PC-9 (cell line): ENCODE measurements at places on chromosomes 7 and 10. TPM values are rescaled to one million over a fixed set of nuclear protein-coding genes. Genes with fewer than 3 reads are reported as not detected.

CDHR3 gene
- total RNA-seq: 8.7 and 12.1 TPM in 2 replicates

DNA sequence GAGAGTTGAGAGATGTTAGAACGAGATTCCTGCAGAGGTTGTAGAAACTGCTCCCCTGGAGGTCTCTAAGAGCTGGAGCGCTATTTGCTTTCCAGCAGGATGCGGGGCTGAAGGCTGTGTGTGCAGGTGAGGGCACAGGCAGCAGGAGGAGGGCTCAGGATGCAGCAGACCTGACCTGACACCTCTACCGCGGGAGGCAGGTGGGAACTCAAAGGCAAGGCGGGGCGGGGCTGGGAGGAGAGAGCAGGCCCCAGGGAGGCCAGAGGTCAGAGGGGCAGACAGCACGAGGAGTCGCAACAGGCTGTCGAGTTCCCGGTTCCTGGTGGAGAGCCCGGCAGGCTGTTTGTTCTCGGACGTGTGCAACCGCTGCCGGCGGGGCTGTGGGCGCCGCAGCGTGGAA lies 7.9 kb upstream of the CRTAC1 start:
- H3K4me3 ChIP-seq: no peak overlapping the region
- H3K36me3 ChIP-seq: no peaks in the 10 kb centered on the region
- H3K27ac ChIP-seq: no peak overlapping the region
- H3K27me3 ChIP-seq: peaks cover 58% of the 10 kb centered on the region

DNA sequence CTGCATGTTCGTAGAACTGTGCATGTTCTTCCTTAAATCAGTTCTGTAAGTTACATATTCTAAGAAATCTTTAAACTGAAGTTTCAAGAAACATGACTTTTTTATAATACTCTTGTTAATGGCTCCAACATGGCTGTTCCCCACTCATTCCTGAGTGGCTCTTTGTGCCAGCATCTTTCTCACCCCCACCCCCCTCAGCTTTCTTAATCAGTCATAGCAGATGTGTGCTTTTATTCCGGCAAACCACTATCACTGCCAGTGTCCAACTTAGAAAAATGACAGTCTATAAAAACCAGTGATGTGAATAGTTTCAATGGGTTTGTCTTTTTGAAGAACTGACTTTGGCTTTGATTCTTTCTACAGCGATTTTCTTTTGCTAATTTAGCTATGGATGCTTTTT lies 37.6 kb downstream of the PITRM1 start:
- DNase-seq: no peak
- no peak overlapping the region for H3K27ac ChIP-seq
- H3K27me3 ChIP-seq: no peaks in the 10 kb centered on the region

DNA sequence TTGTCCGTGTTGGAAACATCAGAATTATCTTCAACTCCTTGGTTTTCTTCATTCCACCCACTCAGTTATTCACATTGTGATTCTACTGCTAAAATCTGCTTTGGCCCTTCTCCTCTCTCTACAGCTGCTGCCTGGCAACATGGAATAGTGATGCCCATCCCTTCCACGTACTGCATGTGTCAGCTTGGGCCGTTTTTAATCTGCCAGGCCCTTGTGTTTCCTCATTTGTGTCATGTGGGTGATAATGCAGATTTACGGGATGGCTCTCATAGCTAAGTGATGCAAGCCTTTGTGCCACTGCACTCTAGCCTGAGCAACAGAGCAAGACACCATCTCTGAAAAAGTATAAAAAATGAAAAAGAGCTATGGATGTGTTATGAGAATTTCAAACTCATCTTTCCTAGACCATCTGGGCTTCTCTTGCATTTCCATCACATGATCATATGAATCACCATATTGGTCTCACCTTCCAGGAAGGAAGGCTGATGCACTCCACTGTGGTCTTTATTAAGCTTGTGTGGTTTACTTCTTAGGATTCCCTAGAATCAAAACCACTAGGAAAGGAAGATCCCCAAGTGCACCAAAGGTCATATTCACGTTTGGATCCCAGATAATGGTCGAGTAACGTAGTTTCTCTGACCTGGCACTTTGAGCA lies 20.6 kb upstream of the CELF2 start:
- no peaks in the 10 kb centered on the region for H3K27me3 ChIP-seq
- no peak for DNase-seq
- no peaks in the 10 kb centered on the region for H3K36me3 ChIP-seq
- H3K4me1 ChIP-seq: no peaks in the 10 kb centered on the region
- H3K4me3 ChIP-seq: no peak overlapping the region

SAMD9L gene
- total RNA-seq: 3.6 and 4.1 TPM in 2 replicates

OR9A2 gene
- not detected in 2 replicates for total RNA-seq

DNA sequence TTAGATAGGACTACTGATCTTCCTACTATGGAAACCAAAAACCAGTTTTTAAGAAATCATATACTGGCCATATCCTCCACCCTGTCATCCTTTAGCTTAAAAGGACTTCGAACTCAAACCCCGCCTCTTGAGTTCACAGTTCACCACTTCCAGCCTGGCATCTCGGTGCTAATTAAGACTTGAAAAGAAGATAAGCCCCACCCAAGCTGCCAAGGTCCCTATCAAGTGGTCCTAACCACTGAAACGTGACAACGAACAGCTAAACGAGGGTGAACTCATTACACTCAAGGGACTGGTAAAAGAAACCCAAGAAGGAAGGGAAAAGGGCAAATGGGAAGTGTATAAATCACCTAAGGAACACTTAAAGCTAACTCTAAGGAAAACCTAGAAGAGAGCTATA lies 16.1 kb downstream of the COL17A1 start:
- H3K36me3 ChIP-seq: no peaks in the 10 kb centered on the region
- no peak for DNase-seq
- H3K4me1 ChIP-seq: no peaks in the 10 kb centered on the region
- no peak overlapping the region for H3K4me3 ChIP-seq

MKI67 gene
- total RNA-seq: 75.2 and 114 TPM in 2 replicates

SLC39A12 gene
- not detected in 2 replicates for total RNA-seq

GRCh38 chr10:120806081-120806480 lies 45.1 kb upstream of the WDR11 start:
- peaks cover 7% of the 10 kb centered on the region; the same call in 1 of the 2 replicates for H3K27me3 ChIP-seq
- H3K27ac ChIP-seq: no peak overlapping the region
- H3K36me3 ChIP-seq: no peaks in the 10 kb centered on the region
- no peak overlapping the region for H3K4me3 ChIP-seq

ARHGAP22 gene
- 3.2 and 4.0 TPM in 2 replicates for total RNA-seq

GRCh38 chr10:59099481-59099880 lies 77.0 kb upstream of the PHYHIPL start:
- H3K4me1 ChIP-seq: no peaks in the 10 kb centered on the region
- no peaks in the 10 kb centered on the region for H3K36me3 ChIP-seq
- no peak overlapping the region for H3K27ac ChIP-seq
- no peak for DNase-seq
- no peaks in the 10 kb centered on the region for H3K27me3 ChIP-seq

FAM171A1 gene
- 3.0 and 3.6 TPM in 2 replicates for total RNA-seq

GRCh38 chr10:33363106-33363505 lies 28.6 kb upstream of the NRP1 start:
- H3K4me1 ChIP-seq: peaks cover 32% of the 10 kb centered on the region
- H3K27ac ChIP-seq: no peak overlapping the region

GIMAP6 gene
- total RNA-seq: not detected in 2 replicates

PTPRE gene
- 7.9 TPM in 2 replicates for total RNA-seq

DNA sequence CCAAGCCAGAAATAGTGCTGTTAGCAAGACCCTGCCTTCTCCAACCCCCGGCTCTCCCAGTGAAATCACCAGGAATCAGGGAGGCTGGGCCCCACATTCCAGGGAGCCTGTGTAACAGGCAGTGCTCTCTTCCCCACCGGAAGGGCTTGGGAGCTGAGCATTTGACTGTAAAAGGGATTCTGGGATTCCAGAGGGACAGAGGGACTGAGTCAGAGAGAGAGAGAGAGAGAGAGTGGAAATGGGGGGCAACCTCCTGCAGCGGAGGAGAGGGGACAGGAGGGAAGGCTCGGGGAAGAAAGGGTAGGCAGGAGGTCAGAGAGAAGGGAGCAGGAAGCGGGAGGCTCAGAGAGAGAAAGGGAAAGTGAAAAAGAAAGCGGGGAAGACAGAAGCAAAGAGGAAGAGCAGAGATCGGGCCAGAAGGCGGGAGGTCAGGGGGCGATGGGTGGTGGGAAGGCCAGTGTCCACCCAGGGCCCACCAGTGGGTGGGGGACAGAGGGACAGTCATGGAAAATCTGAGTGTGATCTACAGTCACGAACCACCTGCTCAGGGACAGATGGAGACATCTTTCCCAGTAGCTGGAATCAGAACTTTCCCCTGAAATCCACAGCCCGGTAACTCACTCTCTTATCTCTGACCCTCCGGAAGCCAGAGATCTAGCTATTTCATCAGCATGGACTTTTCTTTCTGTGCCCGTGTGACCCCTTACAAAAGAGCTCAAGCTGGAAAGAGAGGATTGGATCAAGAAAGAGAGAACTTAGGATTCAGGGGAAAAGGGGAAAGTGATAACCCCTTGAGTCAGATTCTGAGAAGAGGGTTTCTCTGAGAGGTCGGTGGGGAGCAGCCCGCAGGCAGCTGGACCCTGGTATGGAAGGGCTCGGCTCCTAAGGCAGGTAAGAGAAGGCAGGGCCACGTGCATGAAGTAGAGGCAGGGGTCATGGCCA lies 4.6 kb upstream of the SERPINE1 start:
- peak; percentile 86 for DNase-seq
- H3K27me3 ChIP-seq: no peaks in the 10 kb centered on the region
- H3K4me3 ChIP-seq: peak overlapping the region; percentile 50

ZPBP gene
- total RNA-seq: not detected in 2 replicates

DNA sequence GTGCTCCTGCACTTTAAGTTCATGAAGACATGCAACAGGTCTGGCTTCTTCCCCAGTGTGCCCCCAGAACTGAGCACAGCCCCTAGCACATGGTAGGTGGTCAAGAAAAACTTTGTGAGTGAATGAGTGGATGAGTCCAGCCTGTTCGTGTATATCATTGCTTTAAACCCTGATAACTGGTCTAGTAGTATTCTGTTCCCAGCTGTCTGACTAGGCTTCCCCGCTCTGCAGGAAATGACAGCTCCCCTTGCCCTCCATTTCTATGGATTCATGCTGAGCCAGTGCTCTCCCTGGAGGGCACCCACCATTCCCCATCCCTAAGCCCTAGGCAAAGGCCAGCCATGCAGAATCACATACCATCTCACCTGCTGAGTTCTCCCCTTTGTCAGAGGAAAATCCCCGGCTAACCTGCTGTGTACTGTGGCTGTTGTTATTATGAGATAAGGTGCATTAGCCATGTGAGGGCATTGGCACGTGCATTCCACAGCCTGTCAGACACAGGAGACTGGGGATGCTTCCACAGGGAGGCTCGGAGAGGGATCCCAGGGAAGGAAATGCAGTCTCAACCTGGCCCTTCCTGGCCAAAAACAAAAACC lies 698.9 kb downstream of the GRID1 start:
- DNase-seq: no peak
- no peaks in the 10 kb centered on the region for H3K4me1 ChIP-seq
- no peak overlapping the region for H3K4me3 ChIP-seq
- no peaks in the 10 kb centered on the region for H3K36me3 ChIP-seq
- no peak overlapping the region for H3K27ac ChIP-seq
- H3K27me3 ChIP-seq: no peaks in the 10 kb centered on the region

DNA sequence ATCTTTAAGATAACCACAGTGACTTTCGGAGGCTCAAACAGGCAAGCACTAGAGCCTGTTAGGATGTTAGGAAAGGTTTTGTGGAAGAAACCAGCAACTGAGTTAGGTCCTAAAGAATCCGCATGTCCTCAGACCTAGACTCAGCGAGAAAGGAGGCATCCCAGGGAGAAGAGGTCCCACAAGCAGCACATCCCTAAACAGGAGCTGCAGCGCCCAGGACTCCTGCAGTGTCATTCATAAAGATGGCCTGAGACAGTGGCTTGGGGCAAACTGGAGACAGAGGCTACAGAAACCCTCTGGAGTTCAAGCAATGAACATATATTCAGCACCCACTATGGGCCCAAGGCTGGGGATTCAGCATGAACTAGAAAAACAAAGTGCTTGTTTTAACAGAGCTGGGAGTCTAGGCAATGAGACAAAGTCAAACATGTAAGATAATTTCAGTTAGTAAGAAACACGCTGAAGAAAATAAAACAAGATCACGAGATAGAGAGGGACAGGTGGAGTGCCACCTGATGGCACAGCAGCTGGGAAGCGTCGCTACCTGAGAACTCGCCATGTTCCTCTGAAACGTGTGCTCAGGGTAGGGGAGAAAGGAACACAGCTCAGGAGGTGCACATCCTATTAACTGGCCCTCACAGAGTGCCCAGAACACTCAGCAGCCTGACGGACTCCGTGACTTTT lies 48.1 kb downstream of the PARD3 start:
- no peaks in the 10 kb centered on the region for H3K4me1 ChIP-seq
- H3K36me3 ChIP-seq: no peaks in the 10 kb centered on the region
- DNase-seq: no peak
- no peak overlapping the region for H3K4me3 ChIP-seq
- H3K27ac ChIP-seq: no peak overlapping the region

DNA sequence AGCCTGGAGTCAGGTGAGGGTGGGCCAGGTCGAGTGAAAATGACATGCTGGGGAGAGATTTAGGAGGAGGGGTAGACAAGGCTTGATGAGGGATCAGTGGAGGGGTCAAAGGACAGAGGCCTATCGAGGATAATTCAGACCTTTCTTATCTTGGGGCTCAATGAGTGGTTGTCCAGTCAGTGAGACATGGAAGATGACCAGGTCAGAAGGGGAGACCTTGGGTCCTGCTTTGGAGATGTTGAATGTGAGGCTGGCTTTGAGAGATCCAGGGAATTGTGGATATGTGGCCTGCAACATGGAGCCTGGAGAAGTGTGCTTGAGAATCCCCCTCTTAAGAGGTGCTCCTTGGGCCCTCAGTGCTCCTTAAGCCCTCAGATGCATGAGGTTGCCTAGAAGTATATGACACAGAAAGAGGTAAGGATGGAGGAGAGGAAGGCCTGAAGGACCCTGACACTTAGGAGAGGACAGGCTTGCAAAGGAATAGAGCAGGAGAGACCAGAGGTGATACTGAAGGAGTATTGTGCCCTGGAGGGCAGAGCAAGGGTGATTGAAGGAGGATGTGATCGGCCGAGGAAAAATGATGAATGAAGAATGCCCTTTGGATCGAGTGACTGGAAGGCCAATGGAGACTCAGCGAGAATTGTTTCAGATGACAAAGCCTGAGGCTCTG lies 129.8 kb upstream of the GPR26 start:
- no peak overlapping the region for H3K27ac ChIP-seq
- no peak for DNase-seq
- H3K4me3 ChIP-seq: no peak overlapping the region
- H3K4me1 ChIP-seq: no peaks in the 10 kb centered on the region

- H3K4me3 ChIP-seq: no peak overlapping the region
- no peak for DNase-seq
- H3K27ac ChIP-seq: no peak overlapping the region
- H3K36me3 ChIP-seq: no peaks in the 10 kb centered on the region
- no peaks in the 10 kb centered on the region for H3K4me1 ChIP-seq
Observed at GRCh38 chr7:51601461-51601860, 284.9 kb upstream of the COBL start.

GRCh38 chr10:53479365-53479764 lies 706.8 kb upstream of the MBL2 start:
- DNase-seq: no peak
- H3K36me3 ChIP-seq: no peaks in the 10 kb centered on the region
- H3K4me1 ChIP-seq: no peaks in the 10 kb centered on the region
- no peak overlapping the region for H3K27ac ChIP-seq
- no peaks in the 10 kb centered on the region for H3K27me3 ChIP-seq
- H3K4me3 ChIP-seq: no peak overlapping the region

PODXL gene
- 57.5 and 75.3 TPM in 2 replicates for total RNA-seq

TACC2 gene
- total RNA-seq: 15.8 and 19.6 TPM in 2 replicates
